Activated CD4-positive, alpha-beta T cell treated with anti-CD3 and anti-CD28 coated beads, Interleukin-2, amount 10 ng/mL, durations not matched to agents 24 days and 14 days (primary cell): ENCODE measurements at places on chromosomes 2 and 18.
A peak's percentile ranks its signal among the peaks of the same experiment; 100 is the strongest.

DNA sequence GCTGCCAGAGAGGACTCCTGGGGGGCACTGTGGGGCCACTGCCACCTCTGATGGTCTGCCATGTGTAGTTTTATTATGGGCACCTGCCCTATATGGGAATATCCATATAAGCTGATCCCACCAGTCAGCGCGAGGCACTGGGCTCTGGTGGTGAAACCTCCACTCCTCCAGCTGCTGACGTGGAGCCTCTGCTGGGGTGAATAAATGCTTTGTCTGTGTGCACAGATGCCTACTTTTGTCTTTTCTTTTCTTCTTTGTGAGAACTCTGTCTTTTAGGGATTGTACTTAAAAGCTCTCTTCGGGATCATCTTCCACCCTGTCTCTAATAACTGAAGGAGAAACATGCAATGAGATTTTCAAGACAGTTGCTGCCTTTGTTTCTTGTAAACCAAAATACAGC, 68.9 kb upstream of the NCK2 start:
- DNase-seq = peak; percentile 46

- DNase-seq = no peak
Observed at GRCh38 chr2:65061146-65061909, 5.1 kb downstream of the CEP68 start.

GRCh38 chr18:28855524-28855923, 678.6 kb upstream of the CDH2 start:
- no peak for DNase-seq

DNA sequence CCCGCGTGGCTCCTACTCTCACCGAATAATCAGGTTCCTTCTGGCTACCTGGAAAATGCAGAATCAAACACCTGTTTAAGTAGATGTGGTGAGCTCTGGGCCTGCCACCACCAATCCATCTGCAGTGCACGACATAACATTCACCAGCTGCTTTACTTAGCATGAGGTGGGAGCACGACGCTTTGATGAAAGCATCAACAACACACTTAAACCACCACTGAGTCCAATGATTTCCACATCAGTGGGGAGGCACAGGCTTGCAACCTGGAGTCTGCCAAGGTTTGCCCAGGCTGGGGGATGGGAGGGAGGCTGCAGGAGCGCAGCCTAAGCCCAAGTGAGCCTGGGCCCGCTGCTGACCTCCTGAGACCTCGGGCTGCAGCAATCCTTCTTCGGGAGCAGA, 415.5 kb downstream of the MEIS1 start:
- no peak for DNase-seq

GRCh38 chr2:152553518-152553917, 163.7 kb downstream of the PRPF40A start:
- DNase-seq = no peak

DNA sequence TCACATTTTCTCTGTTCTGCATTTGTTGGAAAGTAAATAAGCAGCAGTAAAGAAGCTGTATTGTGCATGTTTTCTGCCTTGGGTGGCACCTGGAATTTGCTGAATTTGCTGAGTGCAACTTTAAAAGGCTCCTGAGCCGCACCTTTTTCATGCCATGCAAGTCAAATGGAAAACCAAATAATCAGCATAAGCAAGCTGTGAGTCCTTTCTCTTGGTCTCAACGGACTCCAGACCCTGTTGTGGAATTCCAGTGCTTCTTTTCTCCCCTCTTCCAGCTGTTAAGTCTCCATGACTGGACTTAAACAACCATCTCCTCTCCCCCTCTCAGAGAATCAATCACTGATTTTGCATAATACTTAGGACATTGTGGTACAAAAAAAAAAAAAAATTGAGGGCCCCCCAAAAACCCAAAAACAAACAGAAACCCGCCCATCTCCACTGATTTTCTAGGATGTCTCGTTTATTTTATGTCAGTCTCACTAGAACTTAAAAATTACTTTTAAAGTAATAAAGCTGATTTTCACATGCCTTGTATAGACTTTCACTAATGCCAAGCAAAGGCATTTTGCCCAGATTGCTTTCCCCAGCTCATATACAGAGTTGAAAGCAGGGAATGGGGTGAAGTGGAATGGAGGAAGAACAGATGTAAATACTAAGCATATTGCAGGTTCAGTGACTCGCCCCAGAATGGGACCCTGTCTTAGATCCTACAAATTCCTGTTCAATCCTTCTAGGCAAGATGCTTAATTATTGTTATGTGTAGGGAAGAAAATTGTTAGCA, 5.1 kb upstream of the CETN1 start:
- no peak for DNase-seq

GRCh38 chr2:202642567-202642966, 7.8 kb downstream of the FAM117B start:
- DNase-seq = no peak

DNA sequence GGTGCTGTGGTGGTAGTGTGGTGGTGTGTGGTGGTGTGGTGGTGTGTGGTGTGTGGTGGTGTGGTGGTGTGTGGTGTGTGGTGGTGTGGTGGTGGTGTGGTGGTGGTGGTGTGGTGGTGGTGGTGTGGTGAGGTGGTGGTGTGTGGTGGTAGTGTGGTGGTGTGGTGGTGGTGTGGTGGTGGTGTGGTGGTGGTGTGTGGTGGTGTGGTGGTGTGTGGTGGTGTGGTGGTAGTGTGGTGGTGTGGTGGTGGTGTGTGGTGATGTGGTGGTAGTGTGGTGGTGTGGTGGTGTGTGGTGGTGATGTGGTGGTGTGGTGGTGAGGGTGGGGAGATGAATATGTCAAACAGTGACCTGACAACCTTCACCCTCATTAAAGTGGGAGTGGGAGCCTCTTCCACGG, 55.6 kb upstream of the DLGAP1 start:
- DNase-seq = no peak

DNA sequence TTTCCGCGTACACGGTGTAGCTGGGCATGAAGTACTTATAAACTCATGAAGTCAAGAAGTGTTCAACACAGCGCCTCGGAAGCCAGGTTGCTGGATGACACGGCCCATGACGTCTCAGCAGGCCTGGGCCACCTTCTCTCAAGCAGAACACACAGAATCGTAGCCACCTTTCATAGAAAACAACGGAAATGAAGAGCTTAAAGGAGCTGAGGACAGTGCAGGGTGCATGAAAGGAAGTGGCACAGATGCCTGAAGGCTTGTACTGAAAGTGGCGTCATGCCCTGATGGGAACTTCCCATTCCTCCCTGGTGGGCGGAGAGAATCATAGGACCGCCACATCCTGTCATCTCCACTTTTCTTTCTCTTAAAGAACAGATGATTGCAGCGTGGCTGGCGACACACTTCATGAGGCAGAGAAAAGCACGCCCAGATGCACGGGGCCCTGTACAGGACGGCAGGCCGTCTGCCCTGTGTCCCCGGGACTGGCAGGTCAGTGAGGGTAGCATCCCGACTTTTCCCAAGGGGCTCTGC, 31.1 kb downstream of the HDAC4 start:
- DNase-seq = peak; percentile 95

DNA sequence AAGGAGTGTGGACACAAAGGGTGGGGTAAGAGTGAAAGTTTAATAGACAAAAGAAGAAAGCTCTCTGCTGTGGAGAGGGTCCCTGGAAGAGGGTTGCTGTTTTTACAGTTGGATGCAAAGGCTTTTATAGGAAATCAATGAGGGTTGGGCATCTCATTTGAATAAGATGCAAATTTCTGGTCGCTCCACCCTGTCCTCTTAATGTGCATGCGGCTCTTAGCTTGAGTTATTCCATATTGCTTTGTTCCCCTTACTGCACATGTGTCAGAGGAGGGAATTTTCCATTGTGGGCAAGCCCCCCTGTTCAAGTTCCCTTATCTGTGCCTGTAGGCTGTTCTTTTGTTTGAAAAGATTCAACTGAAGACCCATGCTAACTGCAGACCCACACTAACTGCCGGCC, 326.5 kb downstream of the BCL11A start:
- DNase-seq = no peak

DNA sequence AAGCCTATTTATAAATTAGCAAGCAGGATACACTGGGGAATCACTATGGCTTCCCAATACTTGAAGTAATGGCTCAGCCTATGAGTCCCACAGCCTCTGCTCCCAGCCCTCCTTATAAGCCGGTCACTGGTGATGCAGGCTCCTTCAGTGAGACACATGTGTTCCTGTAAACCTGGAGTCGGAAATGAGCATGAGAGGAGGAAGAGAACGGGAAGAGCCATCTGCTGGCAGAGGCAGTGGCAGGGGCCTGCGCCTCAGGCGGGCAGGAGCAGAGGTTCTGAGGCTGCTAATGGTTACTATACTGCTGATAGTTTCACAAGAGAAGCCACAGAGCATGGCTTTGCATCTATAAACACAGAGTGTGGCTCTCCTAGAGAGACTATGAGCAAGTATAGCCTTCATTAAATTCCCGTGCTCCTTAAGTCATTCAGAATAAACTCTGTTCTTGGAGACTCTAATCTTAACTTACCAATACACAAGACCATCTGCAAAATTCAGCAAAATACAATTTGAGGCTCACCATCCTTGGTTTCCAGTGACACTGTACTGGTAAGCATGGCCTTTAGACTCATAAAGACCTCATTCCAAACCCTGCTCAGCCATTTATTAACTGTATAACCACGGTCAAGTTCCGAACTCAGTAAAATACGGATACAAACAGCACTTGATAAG, 63.3 kb downstream of the FBXO15 start:
- peak; percentile 48 for DNase-seq

GRCh38 chr2:98234776-98235175, 111.5 kb upstream of the CNGA3 start:
- no peak for DNase-seq

- no peak for DNase-seq
Observed at GRCh38 chr18:76359909-76360308, 135.1 kb downstream of the ZNF516 start.

- no peak for DNase-seq
Observed at GRCh38 chr2:26911911-26912861, 58.3 kb upstream of the MAPRE3 start.

- DNase-seq = no peak
Observed at GRCh38 chr2:42495234-42495581, 1.4 kb upstream of the KCNG3 start.

DNA sequence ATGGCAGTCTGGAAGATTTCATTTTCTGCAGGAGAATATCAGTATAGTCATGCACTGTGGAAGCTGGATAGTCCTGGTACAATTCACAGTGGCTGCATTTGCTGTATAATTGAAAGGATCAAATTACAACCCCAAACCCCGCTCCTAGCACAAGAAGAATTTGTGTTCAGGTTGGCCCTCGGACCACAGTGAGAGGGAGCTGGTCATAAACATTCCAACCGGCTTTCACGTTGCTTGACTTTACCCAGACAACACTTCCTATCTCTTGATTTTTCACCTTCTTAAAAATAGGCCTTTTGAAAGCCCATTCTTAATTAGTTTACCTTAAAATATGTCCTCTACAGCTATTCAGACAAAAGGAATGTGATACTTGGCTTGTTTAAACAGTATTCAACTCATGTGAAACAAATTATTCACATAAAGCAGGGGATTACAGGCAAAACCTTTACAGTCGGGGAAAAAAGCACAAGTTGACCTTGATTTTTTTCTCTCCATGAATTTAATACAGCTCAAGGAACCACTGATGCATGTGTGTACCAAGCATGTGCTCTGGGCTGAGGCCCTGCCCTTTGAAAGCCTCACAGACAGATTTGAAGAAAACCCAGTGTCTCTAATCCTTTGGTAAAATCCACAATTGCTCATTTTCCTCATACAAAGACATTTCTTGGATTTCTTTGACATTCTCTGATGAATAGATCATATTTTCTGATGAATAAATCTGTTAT, 143.0 kb upstream of the SOX11 start:
- DNase-seq = no peak

DNA sequence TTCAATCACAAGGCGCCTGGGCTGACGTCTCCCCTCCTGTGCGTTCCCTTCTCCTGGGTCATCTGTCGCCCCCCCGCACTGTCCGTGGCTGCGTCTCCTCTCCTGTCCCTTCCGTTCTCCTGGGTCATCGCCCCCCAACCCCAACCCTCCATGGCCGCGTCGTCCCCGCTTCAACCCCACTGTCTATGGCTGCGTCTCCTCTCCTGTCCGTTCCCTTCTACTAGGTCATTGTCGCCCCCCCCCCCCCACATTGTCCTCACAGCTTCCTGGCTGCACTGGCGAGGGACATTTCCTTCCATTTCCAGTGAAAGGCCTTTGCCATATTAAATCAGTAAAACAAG, 118.9 kb downstream of the TMEM18 start:
- no peak for DNase-seq

- no peak for DNase-seq
Observed at GRCh38 chr18:50982086-50982801, 14.4 kb downstream of the ELAC1 start.

GRCh38 chr18:3645384-3646156, 195.6 kb downstream of the TGIF1 start:
- no peak for DNase-seq

GRCh38 chr2:54394392-54394791, 61.7 kb upstream of the SPTBN1 start:
- no peak for DNase-seq

DNA sequence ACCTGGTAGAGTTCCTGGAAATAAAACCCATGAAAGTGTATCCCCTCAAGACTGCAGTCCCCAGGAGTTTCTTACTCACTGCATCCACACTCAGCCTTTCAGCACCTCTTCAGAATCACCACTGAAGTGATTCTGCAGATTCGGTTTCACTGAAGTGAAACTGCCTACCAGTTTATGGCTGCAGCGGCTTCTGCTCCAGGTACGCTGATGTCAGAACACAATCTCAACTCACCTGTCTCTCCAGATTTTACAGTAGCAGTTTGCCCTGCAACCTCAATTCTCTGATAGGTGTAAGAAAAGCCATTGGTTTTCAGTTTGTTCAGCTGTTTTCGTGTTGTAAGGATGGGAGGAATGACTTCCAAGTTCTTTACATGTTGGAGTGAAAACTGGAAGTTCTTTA, 124.8 kb downstream of the TSN start:
- no peak for DNase-seq

- DNase-seq = no peak
Observed at GRCh38 chr2:198371921-198372543, 567.6 kb downstream of the PLCL1 start.

- no peak for DNase-seq
Observed at GRCh38 chr2:74419345-74419744, 2.1 kb downstream of the C2orf81 start.

- no peak for DNase-seq
Observed at GRCh38 chr2:239095460-239096081, 247.7 kb downstream of the TWIST2 start.

DNA sequence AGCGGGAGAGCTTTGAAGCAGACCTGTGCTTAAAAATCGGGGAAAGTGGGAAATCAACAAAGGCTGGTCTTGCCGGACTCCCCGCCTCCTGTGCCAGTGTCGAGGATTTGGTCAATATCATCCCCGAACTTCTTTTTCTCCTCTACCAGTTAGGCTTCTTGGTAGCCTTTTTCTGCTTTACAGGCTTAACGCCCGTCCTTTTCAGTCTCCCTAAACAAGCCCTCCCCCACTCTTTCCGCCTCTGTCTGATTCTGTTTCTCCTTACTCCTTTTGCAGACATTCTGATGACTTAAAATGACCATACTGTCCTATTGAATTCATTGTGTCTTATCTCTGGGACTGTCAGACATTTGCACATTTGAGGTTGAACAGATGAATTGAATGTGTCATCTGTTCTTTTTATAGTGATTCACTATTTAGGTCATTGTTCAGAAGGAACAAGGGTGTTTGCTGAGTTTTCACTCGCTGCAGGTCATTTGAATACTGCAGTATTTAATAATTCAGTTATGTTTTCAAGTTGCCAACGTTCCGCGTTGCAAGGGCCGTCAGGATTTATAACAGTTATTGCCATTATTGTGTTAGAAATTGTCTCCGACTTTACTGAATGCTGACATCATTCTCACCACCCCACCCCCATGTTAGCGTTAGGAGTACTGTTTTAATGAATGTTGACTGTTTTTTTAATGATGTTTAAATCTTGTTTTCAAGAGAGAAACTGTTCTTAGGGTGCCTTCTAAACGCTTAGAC, 1.1 kb downstream of the ITGAV start:
- DNase-seq = peak; percentile 73
